ENCODE measurements at places on chromosomes 1 and 21. TPM values are rescaled to one million over a fixed set of nuclear protein-coding genes. Genes with fewer than 3 reads are reported as not detected.

Gene TMPRSS15
- polyA plus RNA-seq, result 0.13 TPM

Gene RXRG
- 19.7 TPM for polyA plus RNA-seq

Gene FCRL1
- 0.08 TPM for polyA plus RNA-seq

Gene TSPEAR
- polyA plus RNA-seq, result 0.33 TPM

Gene SPATA17
- polyA plus RNA-seq, result 8.2 TPM

GRCh38 chr21:42558846-42559245 is 45.2 kb downstream of the SLC37A1 start:
- DNase-seq, result no peak
- H3K27me3 ChIP-seq, result no peaks in the 10 kb centered on the region
- H3K4me3 ChIP-seq, result no peak overlapping the region
- H3K4me1 ChIP-seq, result peaks cover 9% of the 10 kb centered on the region

GRCh38 chr1:50955116-50955515 is 5.0 kb downstream of the FAF1 start:
- H3K27me3 ChIP-seq, result no peaks in the 10 kb centered on the region
- no peak overlapping the region for H3K4me3 ChIP-seq
- H3K36me3 ChIP-seq, result peaks cover 2% of the 10 kb centered on the region
- DNase-seq, result no peak
- no peak overlapping the region for H3K27ac ChIP-seq

GRCh38 chr21:17699524-17700189 is 87.0 kb upstream of the BTG3 start:
- no peaks in the 10 kb centered on the region for H3K36me3 ChIP-seq
- no peak for DNase-seq
- no peaks in the 10 kb centered on the region for H3K4me1 ChIP-seq
- H3K27me3 ChIP-seq, result no peaks in the 10 kb centered on the region
- no peak overlapping the region for H3K4me3 ChIP-seq

GRCh38 chr1:16153096-16153998 is 2.5 kb downstream of the EPHA2 start:
- H3K4me3 ChIP-seq, result peak overlapping the region; percentile 68
- H3K36me3 ChIP-seq, result peaks cover 6% of the 10 kb centered on the region
- H3K27me3 ChIP-seq, result peaks cover 30% of the 10 kb centered on the region
- peak overlapping the region; percentile 84 for H3K27ac ChIP-seq

DNA sequence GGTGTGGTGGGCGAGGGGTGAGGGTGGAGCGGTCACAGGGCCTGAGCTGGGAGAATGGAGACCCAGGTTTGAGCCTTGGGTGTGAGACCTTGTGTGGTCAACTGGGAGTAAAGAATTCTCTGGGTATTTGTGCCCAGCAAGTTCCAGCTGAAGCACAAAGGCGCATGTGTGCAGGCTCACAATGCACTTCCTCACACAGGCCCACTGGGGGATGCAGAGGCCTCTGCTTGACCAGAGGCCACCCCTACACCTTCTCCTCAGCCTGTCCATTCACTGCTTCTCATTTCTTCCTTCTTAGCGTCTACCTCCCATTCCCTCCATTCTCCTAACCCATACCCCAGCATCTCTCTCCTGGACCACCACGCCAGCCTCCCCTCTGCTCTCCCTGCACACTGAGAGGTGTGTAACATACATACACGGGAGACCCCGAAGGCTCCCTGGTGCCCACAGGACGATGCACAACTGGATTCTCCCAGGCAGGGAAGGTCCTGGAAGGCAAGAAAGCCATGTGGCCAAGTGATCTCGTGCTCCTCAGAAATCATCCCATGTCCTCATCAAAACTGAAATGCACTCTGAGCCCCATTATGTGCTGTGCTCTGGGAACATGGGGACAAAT is 12.3 kb upstream of the TTC39A start:
- H3K4me1 ChIP-seq, result peaks cover 7% of the 10 kb centered on the region
- H3K27ac ChIP-seq, result no peak overlapping the region
- H3K27me3 ChIP-seq, result peaks cover 42% of the 10 kb centered on the region
- no peak overlapping the region for H3K4me3 ChIP-seq

DNA sequence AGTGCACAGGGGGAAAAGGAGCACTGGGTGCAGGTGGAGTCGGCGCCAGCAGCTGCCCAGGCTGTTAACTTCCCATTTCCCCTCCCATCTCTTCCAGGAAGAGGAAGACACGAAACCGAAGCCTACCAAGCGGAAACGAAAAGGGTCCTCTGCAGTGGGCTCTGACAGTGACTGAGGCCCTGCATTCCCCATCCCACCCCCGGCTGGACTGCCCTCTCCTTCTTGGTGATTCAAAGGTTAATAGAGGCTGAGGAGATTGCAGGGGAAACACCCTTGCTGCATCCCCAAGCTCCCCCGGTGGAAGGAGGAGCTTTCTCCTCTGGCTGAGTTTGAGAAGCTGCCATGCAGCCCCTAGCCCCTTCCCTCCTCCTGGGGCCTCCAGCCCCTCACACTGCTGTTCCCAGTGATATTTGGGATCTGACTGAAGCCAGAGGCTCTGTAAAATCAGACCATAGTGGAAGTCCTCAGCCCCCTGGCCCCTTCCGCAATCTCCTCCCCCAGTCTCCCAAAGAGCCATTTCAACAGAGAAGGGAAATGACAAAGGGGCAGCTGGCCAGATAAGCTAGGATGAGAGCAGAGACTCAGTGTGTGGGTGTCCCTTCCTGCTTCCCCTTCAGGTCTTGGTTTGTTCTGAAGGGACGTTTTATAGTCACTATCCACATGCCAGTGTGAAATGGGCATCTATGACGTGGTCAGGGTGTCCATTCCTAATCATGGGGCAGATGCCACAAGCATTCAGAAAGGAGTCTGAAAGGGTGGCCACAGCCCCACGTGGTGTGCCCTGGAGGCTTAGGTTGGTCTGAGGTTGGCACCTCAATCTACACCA is 1.9 kb upstream of the SLC27A3 start:
- H3K27me3 ChIP-seq, result no peaks in the 10 kb centered on the region
- no peak for DNase-seq
- H3K4me1 ChIP-seq, result peaks cover 38% of the 10 kb centered on the region
- H3K4me3 ChIP-seq, result no peak overlapping the region

- H3K4me3 ChIP-seq, result no peak overlapping the region
- H3K27ac ChIP-seq, result no peak overlapping the region
- no peaks in the 10 kb centered on the region for H3K36me3 ChIP-seq
- no peaks in the 10 kb centered on the region for H3K4me1 ChIP-seq
- H3K27me3 ChIP-seq, result no peaks in the 10 kb centered on the region
Observed at GRCh38 chr1:219559899-219560298, 53.0 kb downstream of the ZC3H11B start.

DNA sequence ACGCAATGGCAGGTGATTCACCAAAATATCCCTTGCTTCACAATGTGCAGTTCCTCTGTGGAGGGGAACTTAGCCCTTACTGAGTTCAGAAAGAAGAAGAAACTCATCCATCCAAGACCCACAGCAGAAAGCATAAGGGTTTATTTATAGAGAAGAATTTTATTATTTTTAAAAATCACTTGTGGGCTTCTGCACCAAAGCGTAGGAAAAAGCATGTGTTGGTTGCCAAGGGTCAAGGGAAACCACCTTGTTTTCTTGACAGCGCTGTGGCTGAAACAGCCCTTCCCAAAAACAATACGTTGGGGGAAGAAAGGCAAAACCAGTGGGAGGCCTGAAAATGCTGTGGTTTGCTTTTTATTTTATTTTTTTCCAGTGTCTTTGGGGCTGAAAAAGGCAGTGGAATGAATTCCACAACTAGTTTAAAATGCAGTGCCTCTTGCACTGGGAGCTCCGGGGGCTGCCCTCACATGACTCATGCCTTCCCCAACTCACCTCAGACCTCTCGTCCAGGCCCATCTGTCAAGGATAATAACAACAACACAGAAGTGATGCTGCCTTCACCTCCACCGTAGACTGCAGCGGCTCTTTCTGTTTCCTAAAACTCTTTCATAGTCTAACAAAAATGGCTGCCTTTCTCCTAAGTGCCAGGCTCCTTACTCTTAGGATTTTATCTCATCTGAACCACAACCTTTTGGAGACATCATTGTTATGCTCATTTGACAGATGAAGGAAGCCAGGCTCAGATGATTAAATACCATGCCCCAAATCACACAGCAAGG is 224.2 kb upstream of the JUN start:
- H3K4me3 ChIP-seq, result no peak overlapping the region
- peaks cover under 1% of the 10 kb centered on the region for H3K4me1 ChIP-seq
- no peaks in the 10 kb centered on the region for H3K27me3 ChIP-seq
- H3K36me3 ChIP-seq, result no peaks in the 10 kb centered on the region
- peak overlapping the region; percentile 44 for H3K27ac ChIP-seq

- no peak for DNase-seq
- H3K27ac ChIP-seq, result peak overlapping the region; percentile 67
- H3K27me3 ChIP-seq, result no peaks in the 10 kb centered on the region
- H3K4me3 ChIP-seq, result peak overlapping the region; percentile 50
Observed at GRCh38 chr1:238485057-238485911, 594.6 kb upstream of the ZP4 start.

GRCh38 chr21:38989745-38990423 is 184.2 kb downstream of the ETS2 start:
- no peak overlapping the region for H3K4me3 ChIP-seq
- H3K36me3 ChIP-seq, result no peaks in the 10 kb centered on the region
- peaks cover 4% of the 10 kb centered on the region for H3K27me3 ChIP-seq
- peak; percentile 77 for DNase-seq
- H3K27ac ChIP-seq, result peak overlapping the region; percentile 76
- H3K4me1 ChIP-seq, result peaks cover 69% of the 10 kb centered on the region

- no peaks in the 10 kb centered on the region for H3K27me3 ChIP-seq
- peak overlapping the region; percentile 97 for H3K27ac ChIP-seq
- peaks cover 42% of the 10 kb centered on the region for H3K4me1 ChIP-seq
- peak overlapping the region; percentile 43 for H3K4me3 ChIP-seq
- DNase-seq, result no peak
Observed at GRCh38 chr1:31714442-31715086, 10.7 kb upstream of the COL16A1 start.

- no peaks in the 10 kb centered on the region for H3K4me1 ChIP-seq
- no peak overlapping the region for H3K27ac ChIP-seq
- no peak overlapping the region for H3K4me3 ChIP-seq
- DNase-seq, result no peak
Observed at GRCh38 chr1:210440081-210440480, 111.4 kb downstream of the HHAT start.

DNA sequence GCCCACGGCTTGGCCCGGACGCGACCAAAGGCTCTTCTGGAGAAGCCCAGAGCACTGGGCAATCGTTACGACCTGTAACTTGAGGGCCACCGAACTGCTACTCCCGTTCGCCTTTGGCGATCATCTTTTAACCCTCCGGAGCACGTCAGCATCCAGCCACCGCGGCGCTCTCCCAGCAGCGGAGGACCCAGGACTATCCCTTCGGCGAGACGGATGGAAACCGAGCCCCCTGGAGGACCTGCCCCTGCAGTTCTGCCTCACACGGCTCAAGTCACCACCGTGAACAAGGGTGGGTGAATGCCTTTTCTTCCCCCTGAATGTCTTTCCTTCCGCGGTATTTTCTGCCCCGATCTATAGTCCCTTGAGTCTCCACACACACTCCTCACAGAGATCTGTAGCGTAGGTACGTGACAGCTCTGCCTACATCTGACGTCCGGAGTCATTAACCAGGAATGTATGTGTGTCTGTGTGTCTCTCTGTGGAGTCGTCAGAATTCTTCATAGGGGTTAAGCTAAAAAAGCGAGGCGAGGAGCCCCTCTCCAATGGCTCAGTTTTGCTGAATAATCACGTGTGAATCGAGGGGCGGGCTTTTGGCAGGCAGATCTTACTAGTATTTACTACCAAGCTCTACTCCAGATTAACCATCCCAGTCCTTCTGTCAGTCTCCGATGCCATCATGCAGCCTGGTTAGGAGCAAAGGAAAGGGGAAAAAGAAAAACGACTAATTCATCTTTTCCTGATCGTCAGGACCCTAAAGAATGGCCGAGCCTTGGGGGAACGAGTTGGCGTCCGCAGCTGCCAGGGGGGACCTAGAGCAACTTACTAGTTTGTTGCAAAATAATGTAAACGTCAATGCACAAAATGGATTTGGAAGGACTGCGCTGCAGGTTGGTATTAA is at the start of gene CDKN2C:
CDKN2C (plus strand) TSS at position 635 of the 898 bp plus-strand sequence; CDS start at position 759, 124 bp downstream.
- H3K36me3 ChIP-seq, result no peaks in the 10 kb centered on the region
- H3K4me1 ChIP-seq, result peaks cover 15% of the 10 kb centered on the region
- H3K27me3 ChIP-seq, result peaks cover 31% of the 10 kb centered on the region
- peak; percentile 92 for DNase-seq

DNA sequence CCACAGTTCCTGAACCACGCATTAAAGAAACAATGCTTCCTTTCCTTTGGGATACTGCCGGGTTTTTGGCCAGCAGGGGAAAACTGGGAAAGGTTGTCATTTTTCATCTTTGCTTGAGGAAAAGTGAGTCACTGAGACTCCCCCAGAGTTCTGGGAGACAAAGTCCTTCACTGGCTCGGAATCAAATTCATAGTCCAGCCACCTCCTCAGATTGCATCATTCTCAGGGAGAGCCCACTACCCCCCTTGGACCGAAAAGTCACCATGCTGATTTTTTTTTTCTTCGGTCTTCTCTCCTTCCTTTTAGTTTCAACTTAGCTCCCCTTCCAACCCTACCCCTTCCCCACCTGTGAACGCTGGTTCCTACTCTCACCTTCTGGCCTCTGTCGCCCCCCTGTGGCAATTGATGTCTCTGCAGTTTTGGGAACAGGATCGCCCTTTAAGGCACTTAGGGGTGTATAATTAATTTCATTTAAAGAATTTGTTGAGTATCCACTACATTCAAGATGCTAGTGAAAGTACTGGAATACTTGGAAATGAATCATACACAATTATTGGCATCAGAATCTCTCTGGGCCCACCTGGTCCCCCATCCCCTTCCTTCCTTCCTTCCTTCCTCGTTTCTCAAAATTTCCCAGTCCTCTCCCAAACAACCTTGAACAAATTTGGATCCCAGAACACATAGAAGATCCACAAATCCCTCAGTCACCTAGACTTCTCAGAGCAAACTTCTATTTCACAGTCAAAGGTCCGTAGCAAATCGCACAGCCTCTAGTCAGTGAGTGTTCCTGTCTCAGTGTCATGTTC is 6.9 kb downstream of the ACKR1 start:
- H3K27me3 ChIP-seq, result no peaks in the 10 kb centered on the region
- no peak for DNase-seq
- peaks cover 4% of the 10 kb centered on the region for H3K4me1 ChIP-seq
- no peaks in the 10 kb centered on the region for H3K36me3 ChIP-seq
- no peak overlapping the region for H3K27ac ChIP-seq

- no peaks in the 10 kb centered on the region for H3K27me3 ChIP-seq
- H3K27ac ChIP-seq, result no peak overlapping the region
- no peak for DNase-seq
Observed at GRCh38 chr1:115505148-115505571, 136.6 kb upstream of the VANGL1 start.

DNA sequence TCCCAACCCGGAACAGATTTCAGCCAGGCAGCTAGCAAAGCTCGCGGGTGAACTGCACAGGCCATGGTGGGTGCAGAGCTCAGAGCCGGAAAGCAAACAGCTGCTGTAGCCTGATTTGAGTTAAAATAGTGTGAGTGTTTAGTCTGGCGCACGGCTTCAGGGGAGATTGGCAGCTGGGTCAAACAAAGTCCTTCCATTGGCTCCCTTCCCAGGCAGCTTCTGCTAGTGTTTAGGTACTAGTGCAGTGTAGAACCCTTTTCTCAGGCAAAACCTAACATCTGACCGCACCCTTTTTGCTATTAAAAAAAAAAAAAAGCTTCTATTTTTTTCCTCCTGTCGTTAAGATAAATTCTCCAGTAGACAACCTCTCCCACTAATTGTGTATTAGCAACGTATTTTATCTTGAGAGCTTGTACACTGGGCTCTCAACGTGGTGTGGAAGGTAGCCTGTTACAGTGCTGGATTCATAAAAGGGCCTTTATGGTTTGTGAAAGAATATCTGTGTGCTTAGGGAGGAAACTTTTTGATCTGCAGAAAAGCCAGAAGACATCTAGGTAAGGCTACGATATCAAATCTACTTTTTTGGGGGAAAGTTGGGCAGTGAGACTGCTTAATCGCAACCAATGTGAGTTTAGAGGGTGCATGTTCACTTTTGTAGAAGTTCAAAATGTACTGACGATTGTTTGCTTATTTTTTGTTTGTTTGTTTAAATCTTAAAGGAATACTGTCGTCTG is 689.6 kb downstream of the USP25 start:
- peak; percentile 78 for DNase-seq
- H3K27ac ChIP-seq, result peak overlapping the region; percentile 92
- H3K4me1 ChIP-seq, result peaks cover 4% of the 10 kb centered on the region
- H3K4me3 ChIP-seq, result peak overlapping the region; percentile 56

All from spinal cord (tissue), 10 donors.